Nephron progenitor cell (in vitro differentiated cells): ENCODE measurements at places on chromosomes 7 and 10.

- DNase-seq: no peak
These were observed 149.2 kb downstream of the PLPP4 start for GRCh38 chr10:120606051-120606764.

DNA sequence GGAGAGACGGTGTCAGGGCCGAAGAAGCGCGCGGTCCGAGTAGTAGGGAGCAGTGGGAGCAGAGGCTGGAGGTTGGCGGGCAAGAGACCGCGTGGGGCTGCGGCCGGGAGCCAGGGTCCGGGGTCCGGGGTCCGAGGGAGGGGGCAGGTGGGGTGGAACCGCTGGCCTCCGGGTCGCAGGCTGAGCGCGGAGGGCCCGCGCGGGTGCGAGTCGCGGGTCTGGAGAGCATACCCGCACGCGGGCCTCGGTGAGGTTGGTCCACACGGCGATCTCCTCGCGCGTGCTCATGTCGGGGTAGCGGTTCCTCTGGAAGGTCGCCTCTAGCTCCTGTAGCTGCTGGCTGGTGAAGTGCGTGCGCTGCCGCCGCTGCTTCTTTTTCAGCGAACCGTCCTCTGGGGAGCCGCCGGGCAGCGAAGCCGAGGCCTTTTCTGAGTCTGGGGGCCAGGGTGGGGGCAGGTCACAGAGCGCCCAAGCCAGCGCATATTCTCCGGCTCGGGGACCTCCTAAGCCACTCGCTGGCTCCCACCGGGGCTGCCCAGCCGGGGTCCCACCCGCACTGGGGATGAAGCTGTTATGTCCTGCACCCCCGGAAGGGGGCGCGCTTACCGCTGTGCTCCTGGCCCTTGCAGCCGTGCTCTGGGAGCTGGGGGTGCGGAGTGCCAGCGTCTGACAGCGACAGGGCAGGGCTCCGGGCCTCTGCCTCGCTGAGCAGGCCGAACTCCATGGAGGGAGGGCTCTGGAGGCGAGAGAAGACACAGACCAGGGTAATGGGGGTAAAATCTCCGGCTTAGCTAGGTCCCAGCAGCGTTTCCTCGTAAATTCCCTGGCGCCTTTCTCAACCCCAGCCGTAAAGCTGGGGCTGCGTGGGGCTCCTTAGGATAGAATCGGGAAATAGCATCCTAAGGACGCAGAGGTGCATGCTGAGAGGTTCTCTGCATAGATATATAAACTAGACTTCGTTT lies 5.5 kb downstream of the ELOVL3 start:
- peak; percentile 60 for DNase-seq

DNA sequence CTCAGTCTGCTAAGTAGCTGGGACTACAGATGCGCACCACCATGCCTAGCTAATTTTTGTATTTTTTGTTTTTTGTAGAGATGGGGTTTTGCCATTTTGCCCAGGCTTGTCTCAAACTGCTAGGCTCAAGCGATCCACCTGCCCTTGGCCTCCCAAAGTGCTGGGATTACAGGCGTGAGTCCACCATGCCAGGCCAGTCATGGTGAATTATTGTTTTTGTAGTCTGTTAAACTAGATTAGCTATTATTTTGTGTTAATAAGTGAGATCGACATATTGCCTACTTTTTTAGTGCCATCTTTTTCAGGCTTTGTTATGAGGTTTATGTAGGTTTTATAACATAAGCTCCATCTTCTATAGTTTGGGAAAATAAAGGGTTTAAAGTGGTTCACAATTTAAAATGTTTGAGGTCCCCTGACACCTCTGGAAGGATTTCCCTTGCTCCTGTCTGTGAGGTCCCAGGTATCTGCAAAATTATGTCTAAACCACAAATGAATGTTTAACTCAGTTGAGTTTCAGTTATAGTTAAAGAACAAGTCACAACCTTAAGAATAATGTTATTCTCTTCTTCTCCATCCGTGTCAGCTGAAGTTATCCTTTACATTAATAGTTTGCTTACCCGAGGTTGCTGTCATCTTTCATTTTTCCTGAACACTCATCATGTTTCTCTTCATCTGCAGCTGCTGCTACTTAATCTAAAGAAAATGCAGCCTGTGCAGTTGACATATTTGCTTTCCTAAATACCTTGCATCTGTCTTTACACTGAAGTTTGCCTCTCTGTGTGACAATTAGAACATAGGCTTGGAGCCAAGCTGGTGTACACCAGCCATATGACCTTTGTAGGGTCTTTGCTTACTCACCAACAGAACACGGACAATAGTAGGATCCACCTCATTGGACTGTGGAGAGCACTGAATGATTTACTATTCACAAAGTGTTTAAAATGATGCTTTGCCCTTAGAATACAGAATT lies 8.9 kb upstream of the VSTM4 start:
- no peak for DNase-seq

DNA sequence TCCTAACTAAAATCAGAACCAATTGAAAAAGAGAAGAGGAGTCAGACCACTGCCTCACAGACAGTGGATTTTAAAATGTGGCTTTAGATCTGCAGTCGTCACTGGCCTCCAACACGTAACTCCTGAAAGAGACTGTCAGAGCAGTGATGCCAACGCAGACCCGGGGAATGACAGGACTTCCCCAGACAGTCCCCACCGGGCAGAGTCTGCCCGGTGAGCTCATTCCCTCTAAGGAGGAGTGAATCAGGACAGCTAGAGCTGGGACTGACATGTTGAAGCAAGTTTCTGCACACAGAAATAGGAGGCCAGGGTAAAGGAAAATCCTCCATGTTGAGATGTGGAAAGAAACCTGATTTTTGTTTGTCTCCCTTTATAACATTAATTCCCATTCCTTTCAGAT lies 105.0 kb downstream of the TES start:
- no peak for DNase-seq

DNA sequence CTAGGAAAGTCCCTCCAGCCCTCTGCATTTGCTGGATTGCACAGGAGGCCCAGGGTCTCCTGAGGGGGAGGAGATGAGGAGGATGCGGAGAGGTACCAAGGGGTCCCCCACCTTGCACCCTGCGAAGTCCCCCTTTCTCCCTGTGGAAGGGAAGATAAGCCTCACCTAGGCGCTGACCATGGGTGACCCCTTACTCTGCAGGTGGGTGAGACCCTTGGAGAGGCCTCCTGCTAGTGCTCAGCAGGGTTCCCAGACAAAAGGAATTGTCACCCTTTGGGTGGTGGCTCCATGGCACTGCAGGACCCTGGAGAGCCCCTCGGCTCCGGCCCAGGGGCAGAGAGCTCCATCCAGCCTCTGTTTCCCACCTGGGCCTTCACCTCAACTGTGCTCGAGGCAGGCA lies 107.0 kb upstream of the RET start:
- DNase-seq: no peak

- no peak for DNase-seq
These were observed 64.4 kb downstream of the PTPRE start for GRCh38 chr10:127971101-127971946.

GRCh38 chr7:3274131-3274530 lies 26.9 kb upstream of the SDK1 start:
- no peak for DNase-seq

DNA sequence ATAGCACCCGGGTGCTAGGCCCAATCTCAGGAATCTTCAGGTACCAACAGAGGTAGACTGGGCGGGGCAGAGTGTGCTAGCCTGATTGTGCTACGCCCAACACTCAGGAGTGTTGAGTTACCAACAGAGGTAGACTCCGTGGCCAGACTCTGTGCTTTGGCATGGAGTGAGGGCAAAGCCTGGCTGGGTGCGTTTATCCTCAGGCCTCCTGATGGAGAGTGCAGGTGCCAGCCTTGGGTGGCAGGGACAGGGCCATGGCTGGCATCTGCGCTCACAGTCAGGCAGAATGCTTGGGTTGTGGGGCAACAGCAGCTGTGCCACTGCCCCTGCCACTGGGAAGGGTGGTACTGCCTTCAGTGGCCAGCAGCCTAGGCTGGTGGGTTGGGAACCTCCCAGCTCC lies 111.6 kb downstream of the NEUROD6 start:
- DNase-seq: no peak

DNA sequence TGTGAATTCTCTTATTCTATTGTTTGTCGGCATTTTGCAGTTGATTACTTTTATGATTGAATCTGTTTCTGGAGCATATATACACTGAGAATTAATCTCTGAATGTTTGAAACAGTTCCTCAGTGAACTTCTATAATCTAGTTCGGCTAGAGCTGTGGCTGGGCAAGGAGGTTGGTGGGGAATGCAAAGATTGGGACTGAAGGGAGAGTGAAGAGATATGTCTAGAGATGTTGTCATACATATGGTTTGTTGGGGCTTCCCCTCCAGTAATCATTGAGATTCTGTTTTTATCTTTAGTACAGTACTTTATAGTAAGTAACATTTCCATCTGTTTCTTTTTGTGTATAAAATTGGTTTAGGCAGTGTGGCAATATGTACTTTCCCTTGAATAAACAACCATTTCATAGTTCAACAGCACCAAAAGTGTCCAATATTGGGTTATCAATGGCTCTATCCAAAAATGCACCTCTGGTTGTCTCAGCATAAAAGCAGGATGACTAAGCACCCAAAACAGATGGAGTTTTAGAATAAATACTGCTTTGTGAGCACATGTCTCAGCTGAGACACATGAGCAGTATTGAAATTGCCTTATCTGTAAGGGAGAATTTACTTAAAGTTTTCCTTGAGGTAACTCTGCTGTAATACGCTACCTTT lies 36.7 kb downstream of the WAC start:
- no peak for DNase-seq

DNA sequence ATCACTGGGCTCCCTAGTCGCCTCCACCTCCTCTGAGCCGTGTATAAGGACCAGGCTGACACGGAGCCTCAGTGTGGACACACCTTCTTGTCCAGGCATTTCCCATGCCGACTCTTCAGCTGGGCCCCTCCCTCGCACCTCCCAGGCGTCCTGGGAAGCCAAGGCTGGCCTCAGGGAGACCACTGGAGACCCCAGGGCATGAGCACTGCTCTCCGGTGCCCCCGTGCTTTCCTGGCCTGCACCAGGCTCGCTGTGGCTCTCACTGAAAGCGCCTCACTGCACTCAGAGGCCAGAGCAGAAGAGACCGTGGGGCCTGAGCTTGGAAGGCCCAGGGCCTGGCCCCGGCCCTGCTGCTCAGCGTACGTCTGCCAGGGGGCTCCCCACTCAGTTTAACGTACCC lies 31.4 kb downstream of the LRRC27 start:
- DNase-seq: no peak

GRCh38 chr7:157633465-157634185 lies 296.8 kb downstream of the DNAJB6 start:
- DNase-seq: no peak

- no peak for DNase-seq
These were observed 5.3 kb downstream of the GALNTL5 start for GRCh38 chr7:151961536-151961935.
